Activated CD4-positive, alpha-beta T cell treated with anti-CD3 and anti-CD28 coated beads, Interleukin-2, amount 10 ng/mL, durations not matched to agents 24 days and 14 days (primary cell): ENCODE measurements at places on chromosomes 4 and X. TPM values are rescaled to one million over a fixed set of nuclear protein-coding genes. Genes with fewer than 3 reads are reported as not detected.
A peak's percentile ranks its signal among the peaks of the same experiment; 100 is the strongest.

The ZNF711 gene
- total RNA-seq: 0.12 TPM in 2 replicates

The CXCL10 gene
- total RNA-seq: 3.4 and 4.3 TPM in 2 replicates

DNA sequence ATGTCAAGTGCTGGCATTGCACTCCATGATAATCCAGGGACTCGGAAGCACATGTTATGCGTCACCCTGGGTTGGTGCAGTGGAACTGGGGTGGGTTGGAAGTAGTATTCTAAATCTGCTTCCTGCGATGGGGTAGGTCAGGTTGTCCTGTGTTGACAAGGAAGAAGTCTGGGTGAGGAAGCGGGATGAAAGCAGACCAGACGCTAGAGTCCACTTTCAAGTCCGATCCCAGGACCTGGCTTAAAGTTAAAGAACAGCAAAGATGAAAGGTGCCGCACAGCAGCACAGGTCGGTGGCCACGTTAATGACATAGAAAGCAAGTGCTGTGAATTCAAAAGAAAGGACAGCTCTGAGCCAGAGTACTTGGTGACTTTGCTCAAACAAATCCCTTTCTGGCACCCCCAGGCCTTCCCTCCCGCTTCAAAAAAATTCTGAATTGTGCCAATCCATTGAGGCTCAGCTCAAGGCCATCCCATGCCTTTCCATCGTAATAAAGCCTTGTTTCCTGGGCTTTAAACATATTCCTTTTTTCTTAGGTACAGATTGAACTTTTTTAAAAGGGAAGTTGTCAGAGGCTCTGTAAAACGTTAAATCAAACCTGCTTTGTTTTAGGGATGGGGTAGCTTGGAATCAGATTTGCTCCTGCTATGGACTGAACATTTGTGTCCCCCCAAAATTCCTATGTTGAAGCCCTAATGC lies 117.7 kb downstream of the PTTG2 start:
- H3K4me3 ChIP-seq: no peak overlapping the region
- peaks cover 17% of the 10 kb centered on the region for H3K4me1 ChIP-seq
- H3K36me3 ChIP-seq: peaks cover 51% of the 10 kb centered on the region
- no peak for DNase-seq
- no peaks in the 10 kb centered on the region for H3K27me3 ChIP-seq

The FBXW7 gene
- total RNA-seq: 42.2 and 49.1 TPM in 2 replicates

DNA sequence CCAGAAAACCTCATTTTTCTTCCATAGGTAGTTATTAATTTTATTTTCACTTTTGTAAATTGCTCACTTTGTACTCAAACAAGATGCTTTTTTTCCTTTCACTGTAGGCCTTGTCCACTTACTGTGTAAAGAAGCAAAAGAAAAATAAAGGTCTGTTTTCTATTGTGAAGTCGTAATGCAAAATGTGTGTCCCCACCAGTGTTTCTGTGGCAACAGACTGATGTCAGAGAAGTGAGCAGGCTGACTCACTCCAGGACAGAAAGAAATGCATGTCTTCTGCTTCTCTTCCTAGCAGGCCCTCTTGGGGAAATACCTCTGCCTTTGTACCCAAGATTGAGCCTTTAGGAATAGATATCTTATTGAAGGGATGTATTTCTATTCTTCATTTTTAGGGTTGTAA lies 30.3 kb downstream of the INPP4B start:
- no peaks in the 10 kb centered on the region for H3K27me3 ChIP-seq
- H3K4me1 ChIP-seq: peaks cover 28% of the 10 kb centered on the region
- H3K27ac ChIP-seq: peak overlapping the region; percentile 70
- DNase-seq: peak; percentile 73
- H3K4me3 ChIP-seq: peak overlapping the region; percentile 7

The NLGN3 gene
- total RNA-seq: 1.0 and 1.1 TPM in 2 replicates

The DUX4 gene
- total RNA-seq: not detected in 2 replicates

The AP1AR gene
- total RNA-seq: 20.5 and 27.0 TPM in 2 replicates

- H3K4me3 ChIP-seq: no peak overlapping the region
- peaks cover 19% of the 10 kb centered on the region for H3K27me3 ChIP-seq
- no peaks in the 10 kb centered on the region for H3K4me1 ChIP-seq
- no peaks in the 10 kb centered on the region for H3K36me3 ChIP-seq
- no peak for DNase-seq
These were observed 22.6 kb downstream of the SYNPO2 start for GRCh38 chr4:118911238-118911703.

The SMIM31 gene
- total RNA-seq: not detected in 2 replicates

DNA sequence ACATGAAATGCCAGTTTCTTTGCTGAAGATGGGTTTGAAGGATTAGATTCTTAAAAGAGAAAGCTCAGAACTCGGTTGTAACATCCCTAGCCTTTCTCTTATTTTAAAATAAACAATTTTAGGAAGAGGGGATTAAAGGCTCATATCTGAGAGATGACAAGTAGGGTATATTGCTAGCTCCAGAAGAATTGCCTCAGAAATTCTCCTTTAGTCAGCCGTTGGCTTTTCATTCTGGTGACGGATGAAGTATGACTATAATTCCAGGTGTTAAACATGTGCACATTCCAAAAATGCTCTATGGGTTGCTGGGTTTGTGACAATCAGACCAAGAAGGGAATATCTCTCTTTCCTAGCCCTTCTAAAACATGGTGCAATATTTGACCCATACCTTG lies 17.8 kb downstream of the DKK2 start:
- H3K36me3 ChIP-seq: no peaks in the 10 kb centered on the region
- no peaks in the 10 kb centered on the region for H3K27me3 ChIP-seq
- no peak overlapping the region for H3K27ac ChIP-seq
- no peak overlapping the region for H3K4me3 ChIP-seq
- H3K4me1 ChIP-seq: no peaks in the 10 kb centered on the region

DNA sequence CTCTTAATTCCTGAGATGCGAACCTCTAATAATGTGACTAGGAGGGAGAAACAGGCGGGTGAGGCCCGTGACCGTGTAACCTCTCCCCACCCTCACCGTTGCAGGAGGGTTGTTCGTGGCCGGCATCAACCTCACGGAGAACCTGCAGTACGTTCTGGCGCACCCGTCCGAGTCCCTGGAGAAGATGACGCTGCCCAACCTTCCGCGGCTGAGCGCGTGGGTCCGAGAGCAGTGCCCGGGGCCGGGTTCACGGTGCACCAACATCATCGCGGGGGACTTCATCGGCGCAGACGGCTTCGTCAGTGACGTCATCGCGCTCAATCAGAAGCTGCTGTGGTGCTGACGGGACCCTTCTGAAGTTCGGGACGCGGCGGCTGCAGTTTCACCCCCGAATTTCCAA lies 17.8 kb downstream of the PLCXD1 start:
- no peak for DNase-seq
- H3K27me3 ChIP-seq: no peaks in the 10 kb centered on the region
- H3K4me1 ChIP-seq: no peaks in the 10 kb centered on the region
- peaks cover 36% of the 10 kb centered on the region for H3K36me3 ChIP-seq

The CXCL11 gene
- 0.54 TPM in 1 of 2 replicates, not detected in the other for total RNA-seq

The P2RY4 gene
- 0.21 and 0.24 TPM in 2 replicates for total RNA-seq

DNA sequence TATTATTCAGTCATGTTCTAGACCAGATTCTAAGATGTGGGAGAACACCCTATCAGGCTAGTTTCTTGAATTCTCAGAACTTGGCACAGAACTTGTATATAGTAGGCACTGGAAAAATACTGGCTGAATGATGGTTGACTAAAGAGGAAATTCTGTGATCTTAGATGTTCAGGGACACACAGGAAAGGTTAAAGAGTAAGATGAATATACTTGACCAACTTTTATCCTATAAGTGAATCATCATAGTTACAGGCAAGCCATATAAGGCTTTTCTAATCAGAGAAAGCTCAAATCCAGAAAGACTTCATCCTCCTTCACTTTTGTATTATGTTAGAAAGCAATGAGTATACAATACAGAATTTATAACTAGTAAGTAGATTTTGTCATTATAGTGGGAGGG lies 53.8 kb downstream of the SEPTIN11 start:
- peaks cover 22% of the 10 kb centered on the region for H3K4me1 ChIP-seq
- peaks cover 9% of the 10 kb centered on the region for H3K27me3 ChIP-seq
- no peak for DNase-seq
- peaks cover 4% of the 10 kb centered on the region for H3K36me3 ChIP-seq

DNA sequence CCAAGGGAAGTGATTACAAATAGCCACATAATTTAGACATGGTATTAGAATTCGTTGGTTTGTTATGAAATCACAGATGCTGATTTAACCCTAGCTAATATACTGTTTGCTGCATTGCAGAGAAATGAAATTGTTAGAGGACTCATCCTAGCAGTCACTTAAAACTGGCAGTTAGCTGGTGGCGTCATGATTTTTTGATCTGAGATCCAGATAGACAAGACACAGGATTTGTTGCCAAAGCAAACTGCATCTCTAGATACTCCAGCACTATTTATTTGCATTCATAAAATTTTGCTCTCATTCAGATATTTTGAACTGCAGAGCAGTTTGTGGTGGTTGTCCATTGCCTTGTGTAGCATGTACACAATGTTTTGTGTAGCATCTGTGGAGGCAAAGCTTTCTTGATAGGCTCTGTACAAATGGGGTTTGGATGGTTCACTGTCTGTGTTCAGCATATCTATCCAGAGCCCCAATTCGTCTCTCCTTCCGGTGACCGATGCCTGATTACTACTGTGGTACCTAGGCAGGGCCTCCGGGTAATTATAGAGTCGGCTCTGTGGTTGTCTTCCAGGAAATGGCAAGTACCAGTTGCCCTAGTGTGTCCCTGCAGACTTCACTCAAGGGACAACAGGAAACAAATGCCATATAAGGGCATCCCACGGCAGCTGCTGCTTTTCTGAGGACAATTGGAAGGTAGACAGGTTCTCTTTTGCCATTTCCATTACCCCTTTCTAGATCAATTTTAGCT lies 30.1 kb upstream of the SPARCL1 start:
- H3K27ac ChIP-seq: no peak overlapping the region
- no peaks in the 10 kb centered on the region for H3K27me3 ChIP-seq
- H3K4me3 ChIP-seq: no peak overlapping the region
- peaks cover 8% of the 10 kb centered on the region for H3K4me1 ChIP-seq
- peak; percentile 84 for DNase-seq

- no peaks in the 10 kb centered on the region for H3K36me3 ChIP-seq
- H3K27me3 ChIP-seq: peaks cover 2% of the 10 kb centered on the region
- peaks cover 8% of the 10 kb centered on the region for H3K4me1 ChIP-seq
- H3K27ac ChIP-seq: no peak overlapping the region
- DNase-seq: peak; percentile 51
These were observed 3.8 kb downstream of the PLAC1 start for GRCh38 chrX:134654398-134655012.

The VCX gene
- total RNA-seq: not detected in 2 replicates

- no peaks in the 10 kb centered on the region for H3K4me1 ChIP-seq
- H3K4me3 ChIP-seq: no peak overlapping the region
- H3K36me3 ChIP-seq: no peaks in the 10 kb centered on the region
- H3K27me3 ChIP-seq: no peaks in the 10 kb centered on the region
These were observed 54.6 kb downstream of the AMOT start for GRCh38 chrX:112786076-112786475.

- DNase-seq: no peak
- H3K4me3 ChIP-seq: peak overlapping the region; percentile 88
- H3K27ac ChIP-seq: peak overlapping the region; percentile 84
- peaks cover 14% of the 10 kb centered on the region for H3K4me1 ChIP-seq
- H3K27me3 ChIP-seq: no peaks in the 10 kb centered on the region
These were observed 465 bp downstream of the EMD start for GRCh38 chrX:154379569-154379951.

GRCh38 chrX:39648548-39649254 lies 449.1 kb downstream of the BCOR start:
- peaks cover 4% of the 10 kb centered on the region for H3K4me1 ChIP-seq
- DNase-seq: no peak

GRCh38 chrX:33138677-33139249 lies 72.6 kb downstream of the DMD start:
- H3K4me1 ChIP-seq: no peaks in the 10 kb centered on the region
- no peak overlapping the region for H3K4me3 ChIP-seq
- no peak overlapping the region for H3K27ac ChIP-seq
- H3K27me3 ChIP-seq: no peaks in the 10 kb centered on the region

DNA sequence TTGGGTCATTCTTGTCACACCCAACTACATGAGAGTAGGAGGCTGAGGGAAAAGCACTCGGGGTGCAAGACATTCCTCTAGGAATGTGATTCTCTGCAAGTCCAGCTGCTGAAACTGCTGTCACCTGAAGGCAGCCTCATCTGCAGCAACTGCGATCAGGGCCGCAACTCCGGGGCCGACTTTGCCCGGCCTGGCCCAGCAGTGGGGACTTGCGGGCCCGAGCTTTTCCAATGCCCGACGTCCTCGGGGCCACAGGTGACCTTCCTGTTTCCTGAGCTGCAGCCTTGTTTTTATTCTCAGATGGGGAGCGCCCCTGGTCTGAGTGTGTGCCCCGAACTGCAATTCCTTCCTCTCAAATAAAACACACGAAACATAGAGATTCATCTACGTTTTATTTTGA lies 104.7 kb upstream of the NKX1-1 start:
- H3K4me1 ChIP-seq: no peaks in the 10 kb centered on the region
- no peak overlapping the region for H3K27ac ChIP-seq

DNA sequence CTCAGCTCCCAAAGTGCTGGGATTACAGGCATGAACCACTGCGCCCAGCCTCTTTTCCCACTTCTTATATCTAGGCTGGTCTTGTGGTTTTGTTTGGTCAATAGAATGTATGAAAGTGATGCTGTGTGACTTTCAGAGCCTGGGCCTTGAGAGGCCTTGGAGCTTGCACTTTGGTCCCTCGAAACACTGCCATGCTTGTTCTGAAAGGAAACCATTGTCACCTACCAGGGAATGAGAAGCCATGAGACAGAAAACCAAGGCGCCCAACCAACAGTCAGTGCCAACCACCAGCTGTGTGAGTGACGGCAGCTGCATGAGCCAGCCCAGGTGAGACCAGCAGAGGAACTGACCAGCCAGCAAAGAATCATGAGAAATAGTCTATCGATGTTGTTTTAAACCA lies 57.4 kb downstream of the SCD5 start:
- H3K27me3 ChIP-seq: peaks cover 14% of the 10 kb centered on the region
- H3K27ac ChIP-seq: no peak overlapping the region
- peaks cover 2% of the 10 kb centered on the region for H3K4me1 ChIP-seq
- H3K36me3 ChIP-seq: no peaks in the 10 kb centered on the region

The FABP2 gene
- not detected in 2 replicates for total RNA-seq

- H3K4me3 ChIP-seq: no peak overlapping the region
- H3K27ac ChIP-seq: no peak overlapping the region
- no peak for DNase-seq
- H3K27me3 ChIP-seq: peaks cover 5% of the 10 kb centered on the region
- peaks cover under 1% of the 10 kb centered on the region for H3K4me1 ChIP-seq
These were observed 20.1 kb upstream of the FGFR3 start for GRCh38 chr4:1772853-1773538.

The RPA4 gene
- 0.68 and 0.78 TPM in 2 replicates for total RNA-seq

- no peak for DNase-seq
- peaks cover 2% of the 10 kb centered on the region for H3K4me1 ChIP-seq
- no peak overlapping the region for H3K27ac ChIP-seq
- H3K36me3 ChIP-seq: no peaks in the 10 kb centered on the region
- peaks cover 8% of the 10 kb centered on the region for H3K27me3 ChIP-seq
- H3K4me3 ChIP-seq: no peak overlapping the region
These were observed 73.2 kb upstream of the C1QTNF7 start for GRCh38 chr4:15354371-15355297.

The ZNF732 gene
- total RNA-seq: not detected in 2 replicates

The SFRP2 gene
- total RNA-seq: not detected in 2 replicates

DNA sequence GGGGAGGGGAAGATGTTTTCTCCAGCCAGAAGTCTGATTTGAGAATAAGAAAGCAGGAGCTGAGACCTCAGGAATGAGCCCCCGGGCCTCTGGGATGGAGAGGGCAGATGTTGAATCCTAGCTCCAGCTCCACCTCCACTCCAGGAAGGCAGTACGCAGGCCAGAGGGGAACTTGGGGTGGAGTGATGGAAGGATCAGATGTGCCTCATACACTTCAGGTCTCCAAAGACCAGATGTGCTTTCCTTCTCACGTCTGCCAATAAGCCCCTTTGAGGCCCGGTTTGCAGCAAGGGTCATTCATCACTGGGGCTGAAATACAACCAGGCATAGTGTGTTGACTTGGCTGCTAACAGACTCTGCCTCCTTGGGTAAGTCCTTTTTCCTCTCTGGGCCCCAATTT lies 28.1 kb downstream of the STARD8 start:
- no peak for DNase-seq
- H3K27me3 ChIP-seq: no peaks in the 10 kb centered on the region
- H3K36me3 ChIP-seq: no peaks in the 10 kb centered on the region
- H3K27ac ChIP-seq: no peak overlapping the region
- peaks cover 2% of the 10 kb centered on the region for H3K4me1 ChIP-seq
